ENCODE measurements at places on chromosomes 13 and 19.

GRCh38 chr13:26811581-26811980, 51.0 kb upstream of the GPR12 start:
- DNase-seq = no peak

- DNase-seq = no peak
These were observed 9.9 kb downstream of the FRY start for GRCh38 chr13:32041429-32041828.

- DNase-seq = no peak
These were observed 5.0 kb upstream of the SPRY2 start for GRCh38 chr13:80345771-80346510.

DNA sequence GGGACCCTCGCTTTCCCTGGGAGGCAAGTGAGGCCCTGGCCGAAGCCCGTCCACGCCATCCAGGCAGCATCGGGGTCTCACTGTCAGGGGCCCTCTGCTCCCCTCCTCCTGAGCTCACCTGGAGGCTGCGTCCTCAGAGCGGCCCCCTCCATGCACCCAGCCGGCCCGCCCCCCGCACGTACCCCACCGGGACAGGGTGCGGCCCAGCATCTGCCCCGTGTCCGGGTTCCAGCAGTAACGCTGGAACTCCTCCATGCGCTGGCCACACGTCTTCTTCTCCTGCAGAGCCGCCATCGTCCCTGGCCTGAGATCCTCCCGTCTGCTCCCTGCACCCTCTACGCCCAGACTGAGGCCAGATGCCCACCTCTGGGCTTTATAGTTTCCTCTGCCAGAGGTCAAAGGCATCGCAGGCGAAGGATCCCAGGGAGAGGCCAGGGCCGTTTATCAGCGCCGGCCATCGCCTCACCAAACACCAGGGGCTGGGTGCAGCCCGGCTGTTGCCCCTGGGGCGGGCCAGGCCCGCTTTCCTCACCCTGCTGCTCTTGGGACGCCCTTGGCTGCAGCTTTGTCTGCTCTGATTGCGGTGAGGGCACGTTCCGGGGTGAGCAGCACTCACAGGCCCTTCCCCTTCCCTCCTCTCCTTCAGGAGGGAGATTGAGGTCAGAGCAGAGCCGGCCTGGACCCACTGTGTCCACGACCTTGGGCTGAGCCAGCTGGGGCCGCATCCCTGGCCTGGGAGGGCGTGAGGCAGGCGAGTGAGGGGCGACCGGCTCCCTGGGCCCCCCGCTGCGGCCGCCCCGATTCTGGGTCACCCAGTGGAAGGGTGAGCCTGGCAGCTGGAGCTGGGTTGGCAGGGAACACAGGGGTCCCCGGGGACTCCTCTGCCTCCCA, at the start of gene ATP4B:
TSS of gene ATP4B (minus strand) at position 348 of the 891 bp plus-strand sequence. CDS start at position 294, 54 bp downstream.
- no peak for DNase-seq

GRCh38 chr13:36436811-36437210, 4.5 kb downstream of the CCNA1 start:
- DNase-seq = no peak

DNA sequence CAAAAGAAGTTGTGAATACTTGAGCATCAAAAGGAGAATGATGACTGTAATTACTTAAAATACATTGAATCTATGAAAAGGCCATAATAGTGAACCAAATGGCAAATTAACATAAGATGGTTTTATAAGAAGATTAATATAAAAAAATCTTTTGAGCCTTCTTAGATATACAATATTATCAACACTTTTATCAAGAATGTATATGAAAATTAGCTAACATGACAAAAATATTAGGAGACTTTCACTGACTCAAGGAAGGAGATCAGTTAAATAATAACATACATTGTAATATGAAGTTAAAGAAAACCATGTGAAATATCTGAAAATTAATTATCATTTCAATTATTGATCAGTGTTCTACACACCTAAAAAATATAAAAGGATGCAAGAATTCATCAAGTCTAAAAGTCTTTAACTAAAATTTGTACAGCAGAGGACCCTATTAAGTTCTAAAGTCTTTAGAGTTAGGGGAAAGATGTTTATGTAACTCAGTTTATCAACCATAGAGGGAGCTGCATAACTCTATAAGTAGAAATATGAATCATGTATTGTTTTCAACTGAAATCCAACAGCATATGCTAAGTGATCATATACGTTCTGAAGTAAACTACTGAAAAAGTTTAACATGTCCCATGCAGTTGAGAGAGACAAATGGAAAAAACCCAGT, 756.1 kb upstream of the MIR17HG start:
- no peak for DNase-seq

- no peak for DNase-seq
These were observed 108.2 kb downstream of the KCNRG start for GRCh38 chr13:50123515-50123861.

DNA sequence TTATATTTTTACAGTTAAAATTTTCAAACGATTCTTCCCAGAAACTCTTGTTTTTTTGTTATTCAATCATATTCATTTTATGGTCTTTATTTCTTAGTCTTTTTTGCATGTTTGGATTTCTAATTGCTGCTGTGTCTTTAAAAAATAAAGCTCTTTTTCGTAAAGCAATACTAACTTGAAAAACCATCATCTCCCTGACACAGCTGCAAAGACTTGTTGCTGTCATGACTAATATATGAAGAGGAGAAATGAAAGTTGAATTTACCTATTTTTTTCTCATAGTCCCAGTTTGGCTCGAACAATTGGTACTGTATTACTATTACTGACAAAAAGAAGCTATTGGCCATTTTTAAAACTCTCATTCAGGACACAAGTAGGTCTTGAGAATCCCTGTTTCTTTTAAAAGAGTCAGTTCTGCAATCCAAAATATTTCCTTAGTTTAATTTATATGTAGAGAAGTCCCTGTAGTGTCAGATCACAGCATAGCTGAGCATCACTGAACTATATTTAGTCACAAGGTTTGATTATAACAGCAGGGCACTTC, 12.1 kb upstream of the SPART start:
- no peak for DNase-seq

DNA sequence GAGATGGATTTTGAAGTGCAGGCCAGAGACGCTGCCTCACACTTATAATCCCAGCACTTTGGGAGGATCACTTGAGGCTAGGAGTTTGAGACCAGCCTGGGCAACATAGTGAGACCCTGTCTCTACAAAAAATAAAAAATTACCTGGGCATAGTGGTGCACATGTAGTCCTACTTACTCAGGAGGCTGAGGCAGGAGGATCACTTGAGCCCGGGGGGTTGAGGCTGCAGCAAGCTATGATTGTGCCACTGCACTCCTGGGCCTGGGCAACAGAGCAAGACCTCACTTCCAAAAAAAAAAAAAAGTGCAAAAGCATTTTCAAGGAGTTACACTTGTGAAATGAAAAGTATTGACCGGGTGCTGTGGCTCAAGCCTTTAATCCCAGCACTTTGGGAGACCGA, 27.6 kb upstream of the FBXO17 start:
- no peak for DNase-seq

DNA sequence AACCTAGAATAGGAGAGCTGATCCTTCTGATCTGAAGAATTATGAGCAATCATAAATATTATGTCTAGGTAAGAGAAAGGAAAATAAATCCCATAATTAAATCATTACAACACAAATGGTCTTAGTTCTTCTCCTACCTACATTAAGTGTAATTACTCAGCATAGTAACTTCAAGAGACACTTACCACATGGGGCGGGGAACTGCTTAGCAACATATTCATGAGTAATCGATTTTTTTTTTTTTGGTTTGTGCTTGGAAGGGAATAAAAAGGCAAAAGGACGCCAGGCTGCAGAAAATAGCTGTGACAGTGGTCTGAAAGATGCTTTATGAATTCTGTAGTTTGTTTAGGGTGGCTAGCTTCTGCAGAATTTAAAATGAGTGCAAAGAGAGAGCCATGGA, 103.3 kb upstream of the HTR2A start:
- no peak for DNase-seq

DNA sequence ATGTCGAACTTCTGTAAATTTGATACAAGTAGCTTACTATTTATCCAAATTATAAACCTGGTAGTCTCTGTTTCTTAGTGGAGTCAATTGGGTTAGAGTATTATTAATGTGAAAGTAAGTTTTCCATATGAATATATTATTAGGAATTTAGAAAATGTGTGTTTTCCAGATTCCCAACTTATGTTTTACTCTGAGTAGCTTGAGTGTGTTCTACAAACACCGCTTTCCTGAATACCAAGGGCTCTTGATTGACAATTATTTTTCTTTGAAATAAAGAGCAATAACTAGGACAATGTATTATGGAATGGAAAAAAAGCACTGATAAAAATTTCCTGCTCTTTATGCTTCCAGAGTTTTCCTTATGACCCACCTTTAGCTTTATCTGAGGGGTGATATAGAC, 233.6 kb downstream of the POSTN start:
- no peak for DNase-seq

- no peak for DNase-seq
These were observed 48.5 kb downstream of the GAS6 start for GRCh38 chr13:113815151-113816058.

GRCh38 chr19:34461375-34462100, 20.0 kb upstream of the WTIP start:
- no peak for DNase-seq

DNA sequence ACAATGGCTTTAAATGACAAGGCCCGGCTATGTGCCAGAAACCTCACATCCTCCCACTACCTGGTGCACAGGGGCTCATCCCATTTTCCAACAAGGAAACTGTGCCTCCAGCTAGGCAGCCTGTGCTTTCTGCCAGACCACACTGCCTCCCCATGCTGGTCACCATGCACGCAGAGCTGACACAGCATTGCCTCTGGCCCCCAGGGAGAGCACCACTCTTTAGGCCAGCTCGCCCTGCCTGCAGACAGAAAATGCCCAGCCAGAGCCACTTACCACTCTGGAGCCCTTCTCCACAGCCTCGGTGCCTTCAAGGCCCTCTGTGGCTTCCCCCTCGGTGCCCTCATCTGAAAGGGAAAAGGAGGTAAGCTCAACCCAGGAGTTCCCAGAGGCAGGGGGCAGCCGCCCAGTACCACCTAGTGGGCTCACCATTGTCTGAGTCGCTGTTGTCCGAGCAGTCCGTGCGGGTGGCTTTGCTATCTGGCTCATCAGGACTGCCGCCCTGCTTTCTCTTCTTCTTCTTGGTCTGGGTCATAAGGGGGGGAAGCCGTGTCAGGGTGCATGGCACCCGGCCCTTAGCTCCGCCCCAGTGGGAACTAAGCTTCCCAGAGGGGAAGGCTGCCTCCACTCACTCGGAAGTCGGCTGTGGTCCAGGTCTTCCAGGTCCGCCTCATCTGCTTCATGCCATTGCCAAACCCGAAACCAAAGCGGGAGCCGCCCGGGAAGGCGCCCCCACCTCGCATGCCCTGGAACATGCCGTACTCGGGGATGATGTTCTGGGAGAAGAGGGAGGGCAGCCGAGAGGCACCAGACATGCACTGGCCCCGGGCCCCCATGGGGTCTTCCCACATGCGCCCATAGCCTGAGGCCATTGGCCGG, 18.0 kb downstream of the AKAP8L start:
- DNase-seq = no peak

DNA sequence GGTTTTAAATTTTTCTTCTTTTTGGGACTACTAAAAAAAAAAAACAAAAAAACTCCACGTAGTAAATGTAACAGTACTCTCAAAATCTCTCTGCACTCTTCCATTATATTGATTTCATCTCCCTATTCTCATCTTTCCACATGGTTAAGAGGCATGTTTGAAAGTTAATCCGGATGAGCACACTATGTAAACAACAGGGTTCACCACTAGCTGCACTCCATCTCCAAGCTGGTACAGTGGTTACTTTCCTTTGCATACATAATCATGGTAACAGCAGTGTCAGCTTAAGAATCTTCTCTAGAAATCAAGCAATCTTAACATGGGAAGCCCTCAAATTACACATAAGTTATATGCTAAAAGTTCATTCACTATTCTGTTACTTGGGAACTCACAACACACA, 92.6 kb downstream of the MIPEP start:
- no peak for DNase-seq

GRCh38 chr13:76503766-76504165, 382.4 kb downstream of the KCTD12 start:
- no peak for DNase-seq

- DNase-seq = no peak
These were observed 4.0 kb downstream of the PDS5B start for GRCh38 chr13:32590266-32590665.

- DNase-seq = no peak
These were observed 27.0 kb upstream of the CEACAM1 start for GRCh38 chr19:42555317-42555716.

- no peak for DNase-seq
These were observed 31.9 kb downstream of the ZNF726 start for GRCh38 chr19:23946569-23946968.

- no peak for DNase-seq
These were observed 20.0 kb downstream of the YIPF2 start for GRCh38 chr19:10908380-10908960.

DNA sequence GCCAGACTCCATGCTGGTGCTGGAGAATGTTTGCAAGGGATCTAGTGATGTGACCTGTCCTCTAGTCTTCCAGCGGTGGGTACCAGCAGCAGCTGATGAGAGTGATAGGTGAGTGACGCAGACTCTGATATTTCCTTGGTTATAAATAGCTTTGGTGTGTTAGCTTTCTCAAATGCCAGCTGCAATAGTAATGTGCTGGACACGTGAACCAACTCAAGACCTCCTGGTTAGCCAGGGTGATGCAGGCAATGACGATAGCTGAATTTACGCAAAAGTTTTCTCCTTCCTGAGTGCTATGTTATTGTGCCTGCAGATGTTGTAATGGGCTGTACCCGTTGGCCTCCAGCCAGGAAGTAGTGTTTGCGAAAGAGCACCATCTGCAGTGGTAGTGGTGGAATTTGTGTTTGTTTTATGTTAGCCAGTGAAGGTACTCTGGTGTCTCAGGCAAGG, 129.5 kb downstream of the CYSLTR2 start:
- DNase-seq = no peak

GRCh38 chr13:73873940-73874830, 260.0 kb downstream of the KLF12 start:
- DNase-seq = no peak

- DNase-seq = no peak
These were observed 38.9 kb downstream of the RASL11A start for GRCh38 chr13:27309401-27309958.

DNA sequence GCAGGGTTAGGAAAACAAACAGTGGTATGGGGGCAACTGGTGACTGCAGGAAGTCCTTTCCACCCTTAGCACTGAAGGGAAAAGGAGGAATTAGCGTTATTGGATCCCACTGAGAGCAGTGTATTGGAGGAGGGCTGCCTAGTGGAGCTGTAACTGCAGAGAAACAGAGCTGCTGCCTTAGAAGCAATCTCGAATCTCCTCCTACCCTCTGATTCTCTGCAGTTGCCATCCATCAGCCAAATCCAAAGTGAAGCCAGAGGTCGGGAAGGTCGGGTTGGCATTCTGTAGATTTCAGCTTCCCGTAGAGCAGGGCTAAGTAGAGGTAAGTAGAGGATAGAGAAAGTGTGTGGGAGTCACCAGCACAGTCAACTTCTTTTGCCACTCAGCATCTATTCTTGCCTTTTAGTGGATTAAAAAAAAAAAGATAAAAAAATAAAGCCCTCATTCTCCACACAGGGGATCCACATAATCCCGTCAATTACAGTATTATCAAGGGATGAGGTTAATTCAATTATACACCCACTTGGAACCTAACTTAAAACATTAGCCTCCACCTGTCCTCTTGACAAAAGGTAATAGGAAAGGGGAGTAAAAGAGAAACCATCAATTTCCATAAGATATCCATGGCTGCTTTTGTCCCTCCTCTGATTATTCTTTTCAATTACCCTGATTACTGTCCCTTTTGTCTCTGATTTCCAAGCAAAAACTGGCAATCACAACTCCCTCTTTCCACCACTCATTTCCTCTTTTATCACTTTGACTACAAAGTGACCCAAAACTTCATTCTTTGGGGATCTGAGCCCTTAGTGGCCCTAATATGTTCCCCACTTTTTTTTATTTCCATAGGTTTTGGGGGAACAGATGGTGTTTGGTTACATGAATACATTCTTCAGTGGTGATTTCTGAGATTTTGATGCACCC, 234.7 kb downstream of the RBM26 start:
- no peak for DNase-seq

Data from activated CD8-positive, alpha-beta memory T cell treated with anti-CD3 and anti-CD28 coated beads for 48 hours (primary cell).